ENCODE measurements at places on chromosomes 7 and 10. TPM values are rescaled to one million over a fixed set of nuclear protein-coding genes. Genes with fewer than 3 reads are reported as not detected.

GRCh38 chr10:116621476-116621875 is 723 bp downstream of the PNLIPRP2 start:
- DNase-seq: no peak

GRCh38 chr7:83415840-83416239 is 233.1 kb downstream of the SEMA3E start:
- no peak for DNase-seq

The OR2A1 gene
- total RNA-seq: 0.10 TPM

DNA sequence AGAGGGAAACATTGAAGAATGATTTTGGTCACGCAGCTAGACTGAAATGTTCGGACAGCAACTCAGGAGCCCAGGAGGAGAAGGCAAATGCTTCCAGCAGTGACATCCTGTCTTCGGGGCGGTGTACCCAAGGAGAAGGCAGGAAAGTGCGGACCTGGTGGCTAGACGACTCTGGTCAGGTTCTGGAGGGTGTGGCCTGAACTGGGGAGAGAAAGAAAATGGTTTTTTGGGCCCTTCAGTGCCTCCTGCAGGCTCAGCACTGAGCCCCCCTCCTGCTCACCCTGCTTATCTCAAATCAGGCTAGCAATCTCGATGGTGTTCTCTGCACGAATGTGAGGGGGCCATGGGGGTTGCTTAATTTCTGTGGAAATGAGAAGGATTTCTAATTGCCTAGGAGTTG is 26.7 kb upstream of the TARP start:
- no peak for DNase-seq

The SLC26A3 gene
- not detected for total RNA-seq

The ZDHHC4 gene
- 52.1 TPM for total RNA-seq

The GPR158 gene
- total RNA-seq: 0.10 TPM

The IMMP2L gene
- 32.0 TPM for total RNA-seq

DNA sequence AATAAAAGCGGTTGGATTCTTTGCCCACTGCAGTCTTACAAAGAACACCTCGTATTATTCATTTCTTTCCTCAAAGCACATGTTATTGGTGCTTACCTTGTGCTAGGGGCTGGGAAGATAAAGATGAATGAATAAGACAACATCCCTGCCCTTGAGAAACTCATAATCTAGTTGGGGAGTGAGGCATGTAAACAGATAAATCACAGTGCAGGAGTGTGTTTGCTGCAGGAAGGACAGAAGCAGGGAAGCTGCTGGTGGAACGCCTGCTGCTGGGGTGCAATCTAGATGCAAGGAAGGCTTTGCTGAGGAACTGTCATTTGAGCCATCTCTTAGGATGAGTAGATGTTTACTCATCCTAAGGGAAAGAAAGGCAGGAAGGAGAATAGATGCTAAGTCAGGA is 135.6 kb downstream of the TMEM178B start:
- DNase-seq: no peak

All from tongue (tissue), 3 donors.